Uterus (tissue), 4 donors: ENCODE measurements at places on chromosomes 2 and 18. TPM values are rescaled to one million over a fixed set of nuclear protein-coding genes. Genes with fewer than 3 reads are reported as not detected.

DNA sequence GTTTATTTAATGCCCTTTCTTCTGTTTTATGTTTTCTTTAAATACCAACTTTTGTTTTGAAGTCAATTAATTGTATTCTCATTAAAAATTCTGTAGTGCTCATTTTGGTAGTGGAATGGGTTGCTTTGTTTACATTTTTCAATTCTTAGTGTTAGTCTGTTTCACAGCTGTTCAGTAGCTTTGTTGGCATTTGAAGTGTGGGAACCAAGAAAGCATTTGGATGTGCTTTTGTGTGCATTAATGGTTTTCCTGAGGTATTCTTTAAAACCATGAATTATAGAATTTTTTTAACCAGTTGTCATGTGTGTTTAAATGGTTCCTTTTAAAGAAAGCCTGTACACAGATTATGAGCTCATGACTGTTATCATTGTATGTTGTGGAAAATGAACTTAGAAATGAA, 19.7 kb downstream of the MIB1 start:
- no peak for DNase-seq

DNA sequence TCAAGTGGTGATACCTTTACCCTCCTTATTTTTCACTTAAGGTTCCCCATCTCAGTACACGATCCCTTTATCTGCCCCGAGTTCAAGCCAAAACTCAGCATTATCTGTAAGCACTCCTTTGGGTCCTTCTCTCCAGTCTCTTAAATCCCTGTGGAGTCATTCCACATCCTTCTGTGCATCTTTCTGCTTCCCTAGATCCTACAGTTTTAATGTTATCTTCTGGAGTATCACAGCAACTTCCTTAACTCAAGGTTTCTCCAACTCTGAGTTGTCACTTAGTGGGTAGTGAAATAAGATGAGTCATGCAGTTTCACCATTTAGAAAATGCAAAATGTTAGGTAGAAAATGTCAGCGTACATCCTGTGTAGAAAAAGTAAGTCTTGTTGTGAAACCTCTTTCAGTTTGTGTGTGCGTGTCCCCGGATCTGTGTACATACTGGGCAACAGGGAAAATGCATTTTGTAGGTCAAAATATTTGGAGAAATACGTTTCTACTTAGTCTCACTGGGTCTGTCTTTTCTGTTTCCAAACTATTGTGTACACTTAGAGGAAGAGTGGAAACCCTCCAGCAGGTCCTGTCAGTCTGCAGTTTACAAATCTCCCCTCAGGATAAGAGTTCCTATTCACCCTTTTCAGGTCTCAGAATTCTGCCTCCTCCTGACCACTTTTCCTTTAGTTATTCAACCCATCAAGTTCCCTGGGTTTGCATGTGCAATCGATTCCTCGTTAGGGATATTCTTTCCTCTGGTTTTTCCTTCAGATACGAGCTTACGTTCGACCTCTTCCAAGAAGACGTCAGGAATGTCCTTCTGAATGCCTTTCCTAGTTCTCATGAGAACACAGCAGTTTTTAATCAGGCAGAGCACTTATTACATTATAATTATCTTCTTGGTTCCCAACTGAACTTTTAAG, 154.8 kb downstream of the TGIF1 start:
- no peak for DNase-seq

DNA sequence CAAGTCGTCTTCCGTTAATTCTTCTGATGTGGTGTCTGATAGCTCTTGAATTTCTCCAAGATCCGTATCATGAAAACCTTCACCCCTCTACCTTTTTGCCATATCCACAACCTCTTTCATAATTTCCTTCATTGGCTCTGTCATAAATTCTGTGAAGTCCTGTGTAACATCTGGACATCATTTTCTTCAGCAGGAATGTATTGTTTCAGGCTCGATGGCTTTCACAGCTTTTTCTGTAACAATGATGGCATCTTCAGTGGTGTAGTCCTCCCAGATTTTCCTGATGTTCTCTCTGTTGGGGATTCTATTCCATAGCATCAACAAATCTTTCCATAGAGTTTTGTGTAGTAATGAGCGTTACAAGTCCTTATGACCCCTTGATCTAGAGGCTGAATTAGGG, 114.2 kb upstream of the EML6 start:
- no peak for DNase-seq

DNA sequence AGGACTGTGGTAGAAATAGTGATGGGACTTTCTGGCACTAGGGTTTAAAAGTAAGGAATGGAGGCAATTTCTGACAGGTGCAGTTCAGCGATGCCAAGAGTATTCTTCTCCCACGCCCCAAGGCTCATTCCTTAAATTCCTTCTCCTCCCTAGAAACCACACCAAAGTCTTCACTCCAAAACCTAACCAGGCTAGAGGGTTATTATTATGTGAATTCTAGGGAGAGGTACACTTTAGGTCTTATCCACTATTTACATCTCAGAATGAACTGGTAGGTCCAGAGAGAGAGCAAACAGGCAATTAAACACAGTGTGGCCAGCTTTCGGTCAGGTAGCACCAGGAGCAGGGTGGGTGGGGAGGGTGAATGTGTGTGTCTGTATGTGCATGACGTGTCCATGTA, 11.4 kb downstream of the IL1F10 start:
- DNase-seq: no peak

- DNase-seq: no peak
Measured at GRCh38 chr2:142347751-142348150, 216.9 kb upstream of the LRP1B start.

DNA sequence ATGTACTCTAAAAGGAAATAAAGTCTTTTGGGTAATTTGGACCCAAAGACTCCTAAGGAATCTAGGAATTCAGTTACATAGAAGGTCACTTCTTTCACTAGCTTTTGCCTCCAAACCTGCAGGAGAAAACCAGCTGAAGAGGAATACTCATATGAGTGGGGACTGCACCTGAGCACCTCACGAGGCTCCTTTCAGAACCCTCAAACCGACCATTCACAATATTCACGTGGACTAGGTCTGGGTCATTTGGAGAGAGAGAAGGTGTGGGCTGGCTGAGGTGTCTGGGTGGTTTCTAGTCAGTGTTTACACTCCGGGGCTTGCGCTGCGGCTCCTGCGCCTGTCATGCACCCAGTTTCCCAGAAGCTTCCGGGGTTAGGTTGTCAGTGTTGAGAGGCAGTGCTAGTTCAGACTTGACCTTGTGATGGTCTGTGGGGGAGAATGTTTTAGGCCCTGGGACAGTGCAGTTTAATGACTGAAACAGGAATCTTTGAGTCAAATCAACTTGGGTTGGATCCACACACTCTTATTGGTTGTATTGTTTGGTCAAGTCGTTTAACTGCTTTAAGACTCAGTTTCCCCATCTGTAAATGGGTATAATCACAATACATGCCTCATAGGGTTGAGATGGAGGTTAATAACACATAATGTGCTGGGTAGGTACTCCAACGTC, 78.4 kb downstream of the LIMS1 start:
- DNase-seq: no peak

GRCh38 chr2:137700681-137701080, 263.6 kb upstream of the HNMT start:
- DNase-seq: no peak

- no peak for DNase-seq
Measured at GRCh38 chr18:34220081-34220815, 4.5 kb downstream of the NOL4 start.

DNA sequence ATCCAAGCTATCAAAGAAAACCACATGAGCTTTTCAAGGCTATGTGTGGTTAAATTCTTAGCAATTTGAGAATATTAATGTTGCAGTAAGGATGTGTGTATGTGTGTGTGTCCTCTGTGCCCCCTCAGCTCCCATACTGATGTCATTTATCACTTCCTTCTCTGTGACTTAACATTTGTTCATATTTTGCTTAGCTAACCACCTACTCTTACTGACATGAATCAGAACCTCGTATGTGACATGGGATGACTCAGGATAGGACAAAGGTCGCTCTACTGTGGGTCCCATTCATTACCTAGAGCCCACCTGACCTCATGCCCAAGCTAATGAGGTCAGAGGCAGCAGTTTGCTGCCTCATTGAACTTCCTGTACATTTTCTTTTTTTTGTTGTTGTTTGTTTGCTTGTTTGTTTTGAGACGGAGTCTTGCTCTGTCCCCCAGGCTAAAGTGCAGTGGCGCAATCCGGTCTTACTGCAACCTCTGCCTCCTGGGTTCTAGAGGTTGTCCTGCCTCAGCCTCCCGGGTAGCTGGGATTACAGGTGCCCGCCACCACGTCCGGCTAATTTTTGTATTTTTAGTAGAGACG, 36.3 kb downstream of the MOGAT1 start:
- no peak for DNase-seq

DNA sequence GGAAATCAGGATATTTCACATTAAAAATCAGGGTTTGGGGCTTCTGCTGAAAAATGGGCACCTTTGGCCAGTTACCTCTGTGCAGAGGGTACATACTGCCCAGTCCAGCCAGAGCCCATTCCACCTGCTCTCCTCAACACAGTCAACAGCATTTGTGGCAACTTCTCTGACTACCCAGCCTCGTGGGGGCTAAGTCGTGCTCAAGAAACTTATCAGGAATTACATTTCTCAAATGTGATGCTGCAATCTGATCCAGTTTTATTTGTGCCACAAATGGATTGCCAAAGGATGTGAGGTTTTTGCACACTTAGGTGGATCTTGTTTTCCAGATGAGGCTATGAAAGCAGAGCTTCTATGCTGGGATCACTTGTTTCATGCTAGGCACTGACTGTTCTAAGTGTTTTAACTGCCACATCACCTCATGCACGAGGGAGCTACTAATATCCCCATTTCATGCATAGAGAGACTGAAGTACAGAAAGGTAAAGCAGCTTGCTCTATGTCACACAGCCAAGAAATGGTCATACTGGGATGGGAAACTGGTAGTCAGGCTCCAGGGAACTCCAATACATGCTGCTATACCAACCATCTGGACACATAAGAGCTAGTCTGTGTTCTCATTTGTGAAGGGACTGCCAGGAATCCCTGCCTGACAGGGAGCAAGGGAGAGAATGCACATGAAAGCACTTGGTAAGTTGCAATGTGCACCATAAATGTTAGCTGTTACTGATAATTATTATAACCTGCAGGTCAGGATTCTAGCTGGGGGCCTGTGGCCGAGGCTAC, 89.0 kb upstream of the HK2 start:
- DNase-seq: no peak

- DNase-seq: no peak
Measured at GRCh38 chr18:62329691-62330454, 4.8 kb downstream of the TNFRSF11A start.

- DNase-seq: no peak
Measured at GRCh38 chr18:57326718-57327323, 25.5 kb upstream of the ST8SIA3 start.

DNA sequence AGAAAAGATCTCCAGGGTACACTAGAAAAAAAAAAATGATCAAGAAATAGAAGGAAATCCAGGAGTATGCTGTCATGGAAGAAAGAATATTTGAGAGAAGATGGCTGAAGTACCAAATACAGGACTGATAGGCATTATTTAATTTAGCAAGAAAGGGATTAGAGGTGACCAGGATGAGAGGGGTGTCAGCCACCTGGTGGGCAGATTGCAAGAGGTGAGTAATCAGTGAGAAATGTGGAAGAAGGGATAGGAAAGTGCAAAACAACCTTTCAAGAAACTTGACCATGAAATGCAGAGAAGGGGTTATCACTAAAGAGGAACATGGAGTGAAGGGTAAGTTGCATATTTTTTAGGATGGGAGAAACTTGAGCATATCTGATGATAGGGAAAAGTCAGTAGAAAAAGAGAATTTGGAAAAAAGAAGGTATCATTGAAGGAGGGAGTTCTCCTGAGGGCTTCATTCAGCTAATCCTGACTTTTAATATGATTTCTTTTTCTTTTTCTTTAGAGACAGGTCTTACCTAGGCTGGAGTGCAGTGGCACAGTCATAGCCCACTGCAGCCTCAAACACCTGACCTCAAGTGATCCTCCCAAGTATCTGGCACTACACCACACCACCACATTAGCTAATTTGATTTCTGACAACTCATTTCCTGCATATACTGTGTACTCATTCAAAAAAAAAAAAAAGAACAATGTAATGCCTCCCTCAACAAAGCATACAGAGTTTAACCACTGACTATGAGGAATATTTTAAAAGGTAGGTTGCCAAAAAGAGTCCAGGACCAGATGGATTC, 101.3 kb downstream of the LRP2 start:
- DNase-seq: no peak

- DNase-seq: no peak
Measured at GRCh38 chr2:38666556-38666910, 619 bp downstream of the GALM start.

DNA sequence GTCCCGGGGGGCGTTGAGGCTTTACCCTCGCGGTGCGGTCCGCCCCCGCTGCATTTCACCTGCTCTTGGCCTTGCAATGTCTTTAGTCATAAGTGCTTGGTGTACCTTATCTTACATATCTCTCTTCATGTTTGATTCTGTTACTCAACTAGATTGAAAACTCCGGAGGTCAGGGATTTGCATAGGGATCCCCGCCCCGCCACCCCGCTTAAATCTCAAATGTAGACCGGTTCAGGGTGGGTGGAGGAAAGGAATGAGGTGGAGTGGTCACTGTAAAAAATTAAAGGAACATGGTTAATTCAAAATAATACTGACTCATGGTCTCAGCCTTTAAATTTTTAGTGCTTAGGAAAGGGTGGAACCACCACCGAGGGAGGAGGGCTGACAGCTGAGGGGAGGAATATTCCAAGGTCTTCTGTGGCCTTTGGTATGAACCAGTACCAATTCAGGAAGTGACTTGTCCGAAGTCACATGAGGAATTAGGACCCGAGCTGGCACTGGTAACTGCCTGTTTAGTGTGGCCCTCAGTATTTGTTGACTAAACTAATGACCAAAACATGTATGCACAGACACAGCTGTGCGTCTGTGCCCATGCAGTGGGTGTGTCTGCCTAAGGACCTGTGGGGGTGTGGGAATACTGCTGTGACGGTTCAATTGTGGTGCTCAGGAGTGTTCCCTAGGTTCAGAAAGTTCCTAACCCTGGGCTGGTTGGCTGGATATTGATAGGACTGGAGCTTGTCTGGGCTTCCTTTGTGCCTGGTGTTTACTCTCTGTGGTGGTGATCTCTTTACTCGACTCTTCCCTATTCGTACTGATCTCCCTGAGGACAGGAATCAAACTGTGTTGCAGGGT, 1.0 kb downstream of the PLEKHB2 start:
- DNase-seq: no peak

DNA sequence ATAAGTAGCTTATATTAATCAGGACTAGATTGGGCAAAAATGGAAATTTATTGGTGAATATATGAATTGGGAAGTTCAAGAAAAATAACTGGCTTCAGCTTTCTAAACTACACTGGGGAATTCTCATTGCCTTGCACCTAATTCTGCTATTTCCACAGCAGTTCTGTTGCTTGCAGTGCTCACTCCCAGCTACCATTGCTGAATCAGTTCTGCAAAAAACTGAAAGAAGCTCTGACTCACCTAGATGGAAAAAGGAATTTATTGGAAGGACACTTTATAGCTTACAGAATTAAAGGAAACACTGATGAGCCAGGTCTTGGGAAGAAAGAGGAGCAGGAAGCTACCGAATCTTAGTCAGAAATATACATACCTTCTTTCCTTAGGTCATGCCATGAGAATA, 60.3 kb upstream of the ACVR1 start:
- no peak for DNase-seq

GRCh38 chr2:145268931-145269330, 749.0 kb upstream of the ZEB2 start:
- no peak for DNase-seq

Gene POU3F3
- total RNA-seq: not detected

Gene CROCC2
- total RNA-seq: not detected

Gene ZSCAN30
- total RNA-seq: 24.1 TPM

Gene SAG
- total RNA-seq: not detected

Gene PDE11A
- total RNA-seq: 2.3 TPM

Gene UGT1A4
- not detected for total RNA-seq

Gene DSC1
- not detected for total RNA-seq

Gene DNAJC5G
- not detected for total RNA-seq

Gene SP5
- total RNA-seq: 4.2 TPM
